ENCODE measurements at places on chromosomes 5 and 9.

DNA sequence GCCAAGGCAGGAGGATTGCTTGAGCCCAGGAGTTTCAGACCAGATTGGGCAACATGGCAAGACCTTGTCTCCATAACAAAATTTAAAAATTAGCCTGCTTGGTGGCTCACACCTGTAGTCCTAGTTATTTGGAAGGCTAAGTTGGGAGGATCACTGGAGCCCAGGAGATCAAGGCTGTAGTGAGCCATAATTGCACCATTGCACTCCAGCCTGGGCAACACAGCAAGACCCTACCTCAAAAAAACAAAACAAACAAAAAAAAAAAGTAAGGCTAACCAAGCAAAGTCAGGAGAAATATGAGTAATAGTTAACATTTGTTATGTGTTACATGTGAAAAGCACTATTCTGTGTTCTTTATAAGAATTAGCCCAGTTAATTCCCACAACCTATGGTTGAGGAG is 74.7 kb downstream of the FOXB2 start:
- DNase-seq: no peak

DNA sequence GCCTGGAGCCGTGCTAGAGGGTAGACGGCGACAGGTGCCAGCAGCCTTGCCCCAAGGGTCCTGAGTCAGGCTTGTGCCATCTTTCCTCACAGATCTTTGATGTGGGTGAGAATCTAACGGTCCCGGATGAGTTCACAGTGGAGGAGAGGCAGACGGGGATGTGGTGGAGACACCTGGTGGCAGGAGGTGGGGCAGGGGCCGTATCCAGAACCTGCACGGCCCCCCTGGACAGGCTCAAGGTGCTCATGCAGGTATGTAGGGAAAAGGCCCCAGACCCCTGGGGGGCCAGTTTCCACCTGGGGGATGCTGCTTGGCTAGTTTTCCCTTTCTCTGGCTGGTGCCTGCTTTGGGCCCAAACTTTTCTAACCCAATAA is 24.0 kb downstream of the PTGES2 start:
- no peak for DNase-seq

DNA sequence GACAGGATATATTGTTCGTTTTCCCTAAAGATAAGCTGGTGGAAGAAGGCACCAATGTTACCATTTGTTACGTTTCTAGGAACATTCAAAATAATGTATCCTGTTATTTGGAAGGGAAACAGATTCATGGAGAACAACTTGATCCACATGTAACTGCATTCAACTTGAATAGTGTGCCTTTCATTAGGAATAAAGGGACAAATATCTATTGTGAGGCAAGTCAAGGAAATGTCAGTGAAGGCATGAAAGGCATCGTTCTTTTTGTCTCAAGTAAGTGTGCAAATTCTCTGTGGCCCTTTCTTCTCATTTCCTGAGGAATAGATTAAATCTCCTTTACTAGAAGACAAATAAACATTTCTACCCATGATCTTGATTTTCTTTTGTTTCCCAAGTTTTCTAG is 38.0 kb downstream of the OSMR start:
- no peak for DNase-seq

DNA sequence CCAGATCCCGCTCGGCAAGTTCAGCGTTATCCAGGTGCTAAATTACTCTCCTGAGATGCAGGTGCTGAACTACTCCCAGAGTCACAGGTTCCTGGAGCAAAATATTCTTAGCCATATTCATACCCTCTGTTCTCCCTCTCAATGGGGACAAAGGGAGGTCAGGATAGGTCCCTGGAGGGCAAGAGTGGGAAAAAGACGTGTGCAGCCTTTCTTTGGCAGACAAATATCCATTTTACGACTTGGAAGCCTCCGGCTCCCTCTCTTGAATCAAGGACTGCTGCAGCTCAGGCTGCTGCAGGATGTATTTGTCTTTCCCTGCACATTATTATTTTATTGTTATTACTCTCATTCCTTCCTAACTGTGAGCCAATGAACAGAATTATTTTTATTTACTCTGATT is 590.2 kb downstream of the NR2F1-AS1 start:
- DNase-seq: no peak

- no peak for DNase-seq
These were observed 14.8 kb downstream of the NDST1 start for GRCh38 chr5:150522504-150523414.

DNA sequence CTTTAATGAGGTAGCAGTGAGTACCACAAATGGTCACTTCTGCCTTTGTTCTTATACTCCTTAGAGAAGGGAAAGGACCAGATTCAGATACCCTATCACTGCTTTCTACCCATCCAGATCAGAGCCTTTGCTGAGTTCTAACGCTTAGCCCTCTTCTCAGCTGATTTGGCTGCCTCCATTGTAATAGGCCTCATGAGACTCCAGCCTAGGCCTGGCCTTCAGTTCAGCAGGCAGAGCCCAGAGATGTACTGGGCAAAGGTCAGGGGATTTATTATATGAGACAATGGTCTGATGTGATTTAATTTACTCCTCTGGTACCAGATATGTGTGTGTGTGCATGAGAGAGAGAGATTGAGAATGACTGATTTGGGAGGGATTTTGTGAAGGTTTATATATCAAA is 124.7 kb downstream of the GHR start:
- no peak for DNase-seq

DNA sequence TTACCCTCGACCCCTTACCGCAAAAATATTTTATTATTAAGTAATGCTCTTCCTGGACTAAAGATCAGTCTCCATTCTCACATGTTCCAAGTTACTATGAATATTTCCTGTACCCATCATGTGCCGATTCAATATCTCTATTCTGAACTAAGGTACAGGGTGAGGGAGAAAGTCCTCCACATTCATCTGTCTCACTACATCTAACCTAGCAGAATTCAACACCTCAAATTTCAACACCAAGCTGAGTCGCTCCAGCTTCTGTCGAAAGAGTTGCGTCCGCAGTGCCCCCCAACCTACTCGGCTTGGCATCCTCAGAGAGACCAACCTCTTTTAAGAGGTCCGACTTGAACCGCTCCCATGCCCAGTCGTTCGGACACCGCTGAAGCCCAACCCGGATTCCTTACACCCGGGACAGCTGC is 1.0 kb downstream of the CERT1 start:
- no peak for DNase-seq

- no peak for DNase-seq
These were observed 14.0 kb downstream of the COL27A1 start for GRCh38 chr9:114169029-114169951.

- no peak for DNase-seq
These were observed 7.0 kb downstream of the PAX5 start for GRCh38 chr9:37026931-37027581.

- DNase-seq: no peak
These were observed 25.1 kb upstream of the CD180 start for GRCh38 chr5:67221487-67222242.

GRCh38 chr5:143308731-143309130 is 94.8 kb downstream of the NR3C1 start:
- no peak for DNase-seq

DNA sequence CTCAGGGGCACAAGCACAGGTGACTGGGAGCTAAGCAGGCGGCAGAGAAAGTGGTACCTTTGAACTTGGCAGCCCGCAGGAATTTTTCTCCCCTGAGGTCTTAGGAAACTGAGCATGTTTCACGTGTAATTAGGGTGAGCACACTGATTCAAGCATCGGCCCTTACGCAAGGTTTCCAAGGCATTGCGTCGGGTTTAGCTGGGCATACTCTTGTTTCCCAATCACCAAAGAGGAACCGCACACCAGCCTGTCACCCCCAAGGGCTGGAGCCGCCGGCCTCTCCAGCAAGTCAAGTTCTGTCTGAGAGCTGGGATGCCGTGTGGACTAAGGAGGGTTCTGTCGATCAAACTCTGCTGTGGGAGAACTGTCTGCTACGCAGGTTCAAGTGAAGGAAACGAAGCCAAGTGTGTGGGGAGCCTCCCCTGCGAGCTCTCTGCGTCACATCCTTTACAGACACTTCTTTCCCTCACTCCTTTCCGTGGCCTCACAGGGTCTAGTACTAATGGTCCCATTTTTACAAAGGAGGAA is 53.0 kb downstream of the ERGIC1 start:
- DNase-seq: no peak

Measured in CMK (cell line).